ENCODE measurements at places on chromosomes 3 and 15.
A peak's percentile ranks its signal among the peaks of the same experiment; 100 is the strongest.

DNA sequence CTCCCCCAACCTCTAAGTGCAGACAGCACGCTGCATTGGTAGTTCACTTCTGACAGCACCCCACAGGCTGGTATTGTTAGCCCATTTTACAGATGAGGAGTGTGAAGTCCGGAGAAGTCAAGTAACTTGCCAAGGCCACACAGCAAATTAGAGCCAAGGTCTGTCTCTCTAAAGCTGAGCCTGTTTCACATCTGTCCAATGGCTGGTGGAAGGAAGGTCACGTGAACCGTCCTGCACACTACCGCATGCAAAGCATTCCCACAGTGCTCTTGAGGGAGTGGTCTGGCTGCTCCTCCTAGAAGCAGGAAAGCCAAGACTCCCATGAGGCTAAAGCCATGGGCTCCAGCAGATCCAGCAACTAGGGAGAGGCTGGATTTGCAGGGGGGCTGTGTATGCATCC, 50.0 kb downstream of the MGLL start:
- no peak for DNase-seq

GRCh38 chr15:93070551-93071296, 18.3 kb downstream of the RGMA start:
- DNase-seq, result no peak

DNA sequence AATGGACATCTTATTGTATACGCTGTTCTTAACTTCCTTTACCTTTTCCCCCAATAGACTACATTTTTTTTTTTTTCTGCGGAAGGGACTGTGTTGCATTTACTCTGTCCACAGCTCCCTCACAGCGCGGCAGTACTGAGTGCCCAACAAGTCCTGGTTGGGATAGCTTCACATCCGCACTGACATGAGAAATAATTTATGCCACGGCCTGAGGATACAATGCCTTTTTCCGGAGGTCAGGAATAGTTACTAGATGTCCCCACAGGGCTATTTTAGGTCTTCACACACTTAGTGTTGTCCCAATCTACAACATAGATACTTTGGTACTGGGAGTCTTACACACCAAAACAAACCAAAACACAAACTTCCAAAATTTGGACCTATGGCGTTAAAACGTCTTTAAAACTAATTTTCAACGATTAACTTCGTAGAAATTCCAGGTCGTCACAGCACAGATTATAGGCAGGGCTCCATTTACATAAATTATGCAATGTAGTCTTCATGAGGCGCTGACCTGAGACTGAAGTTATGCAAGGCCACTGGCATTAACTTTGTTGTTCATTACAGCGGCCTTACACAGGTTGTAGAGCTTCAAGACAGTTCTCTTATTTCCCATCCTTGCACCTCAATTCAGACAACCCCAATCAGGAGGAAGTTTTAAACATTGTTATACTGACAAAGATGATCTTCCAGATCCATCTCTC, 989 bp upstream of the PPIB start:
- no peak for DNase-seq

DNA sequence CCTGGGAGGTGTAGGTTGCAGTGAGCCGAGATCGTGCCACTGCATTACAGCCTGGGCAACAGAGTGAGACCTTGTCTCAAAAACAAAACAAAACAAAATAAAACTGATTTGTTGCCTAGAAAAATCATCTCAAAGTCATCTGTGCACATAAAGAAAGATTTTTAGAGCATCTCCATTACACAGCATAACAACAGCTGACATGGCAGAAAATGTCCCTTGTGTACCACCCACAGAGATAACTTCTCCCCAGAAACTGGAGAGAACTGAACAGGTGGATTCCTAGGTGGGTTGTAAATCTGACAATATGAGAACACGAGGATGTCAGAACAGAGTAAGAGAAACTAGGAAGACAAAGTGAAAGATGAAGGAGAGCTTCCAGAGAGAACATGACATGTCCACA, 207.5 kb downstream of the SLC9A9 start:
- DNase-seq, result no peak

GRCh38 chr3:8822141-8822540, 52.7 kb upstream of the OXTR start:
- DNase-seq, result no peak

DNA sequence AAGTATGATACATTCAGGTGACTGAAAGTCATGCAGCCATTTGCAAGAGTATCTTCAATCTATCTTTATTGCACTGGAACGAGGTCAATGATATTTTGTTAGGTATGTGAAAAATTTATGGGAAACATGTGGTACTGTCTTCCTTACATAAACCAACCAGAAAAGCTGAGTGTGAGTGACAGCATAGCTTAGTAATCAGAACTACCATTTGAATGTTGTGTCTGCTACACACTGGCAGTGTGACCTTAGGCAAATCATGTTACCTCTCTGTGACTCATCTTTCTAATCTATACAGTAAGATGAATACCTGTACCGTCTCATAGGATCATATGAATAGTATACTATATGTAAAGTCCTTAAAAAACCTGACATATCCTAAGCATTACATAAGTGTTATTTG, 337.9 kb upstream of the IL12A start:
- DNase-seq, result no peak

GRCh38 chr3:150635526-150635925, 32.4 kb downstream of the SELENOT start:
- DNase-seq, result peak; percentile 36

- no peak for DNase-seq
Observed at GRCh38 chr3:171390051-171390941, 69.9 kb downstream of the TNIK start.

DNA sequence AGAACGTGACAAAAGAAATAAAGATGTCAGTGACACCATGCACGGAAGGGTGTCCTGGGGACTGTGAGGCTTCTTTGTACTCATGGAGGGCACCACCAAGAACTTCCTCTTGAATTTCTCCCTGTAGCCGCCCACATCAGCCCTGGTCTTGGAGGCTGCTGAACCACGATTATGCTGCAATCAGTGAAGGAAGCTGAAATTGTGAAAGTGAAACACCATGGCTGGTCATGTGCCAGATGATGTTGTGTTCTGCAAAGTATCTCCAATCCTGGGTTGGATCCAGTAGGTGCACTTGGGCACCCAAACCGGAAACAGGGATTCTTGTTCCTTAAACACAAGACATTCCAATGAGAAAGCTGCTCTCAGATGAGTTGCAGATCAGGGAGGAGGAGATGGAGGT, 104.4 kb upstream of the GOLGA6L6 start:
- no peak for DNase-seq

- DNase-seq, result no peak
Observed at GRCh38 chr3:143896486-143896885, 48.2 kb upstream of the SLC9A9 start.

- DNase-seq, result no peak
Observed at GRCh38 chr15:38130205-38130567, 122.5 kb upstream of the SPRED1 start.

GRCh38 chr15:39720621-39721611, 61.7 kb downstream of the FSIP1 start:
- DNase-seq, result peak; percentile 6

- DNase-seq, result no peak
Observed at GRCh38 chr3:57805674-57806073, 49.6 kb downstream of the SLMAP start.

GRCh38 chr3:42601896-42602581, 1.6 kb downstream of the NKTR start:
- no peak for DNase-seq

DNA sequence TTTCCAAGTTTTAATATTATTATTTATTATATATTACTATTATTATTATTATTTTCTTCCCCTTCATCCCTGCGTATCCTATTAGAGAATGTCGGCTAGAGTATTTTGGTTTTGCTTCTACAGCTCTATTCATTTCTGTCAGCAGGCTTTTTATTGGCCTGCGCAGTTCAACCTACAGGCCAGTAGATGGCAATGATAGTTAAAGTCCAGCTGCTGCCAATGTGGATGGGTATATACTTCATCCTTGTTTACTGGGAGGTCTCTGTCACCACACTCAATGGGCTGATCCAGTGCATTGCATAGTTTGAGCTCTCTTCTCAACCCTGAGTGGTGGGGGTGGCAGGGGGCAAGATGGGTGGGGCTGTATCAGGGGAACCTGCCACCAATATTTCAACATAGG, 799.8 kb downstream of the NSUN3 start:
- DNase-seq, result peak; percentile 5

DNA sequence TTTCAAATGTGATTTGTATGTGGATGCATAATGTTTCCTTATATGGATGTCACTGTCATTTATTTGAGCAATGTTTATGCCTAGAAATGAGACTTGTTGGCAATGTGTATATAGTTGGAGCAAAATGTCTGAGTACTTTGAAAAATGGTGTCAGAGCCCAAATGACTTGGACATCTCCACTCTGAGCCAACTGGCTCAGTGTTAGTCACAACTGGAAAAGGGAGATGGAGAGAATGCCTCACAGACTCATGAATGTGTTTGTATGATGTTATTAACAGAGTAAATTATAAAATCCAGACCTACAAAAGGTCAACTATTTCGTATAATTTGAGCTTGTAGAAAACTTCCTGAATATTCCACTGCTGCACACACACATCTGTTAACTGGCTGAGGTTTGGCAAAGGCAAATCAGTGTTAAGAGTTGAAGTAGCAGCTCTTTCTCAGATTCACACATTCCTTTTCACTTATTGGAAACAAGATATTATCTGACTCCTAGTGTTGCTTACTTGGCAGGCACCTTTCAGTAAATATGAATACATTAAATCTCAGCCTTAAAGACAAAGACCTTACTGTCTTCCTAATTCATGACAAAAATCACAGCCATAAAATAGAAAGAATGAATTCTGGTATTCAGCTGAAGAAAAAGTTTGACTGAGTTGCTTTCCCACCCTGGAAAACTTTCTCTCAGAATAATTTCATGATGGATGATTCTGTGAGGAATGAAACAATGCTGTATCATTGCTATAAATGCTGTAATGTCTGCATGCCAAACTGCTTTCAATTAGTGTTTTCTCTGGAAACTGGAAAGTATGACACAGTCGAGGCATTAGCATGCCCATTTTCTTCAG, 27.0 kb downstream of the ADIPOQ start:
- DNase-seq, result no peak

- DNase-seq, result peak; percentile 58
Observed at GRCh38 chr15:75171408-75171807, 30.3 kb upstream of the C15orf39 start.

DNA sequence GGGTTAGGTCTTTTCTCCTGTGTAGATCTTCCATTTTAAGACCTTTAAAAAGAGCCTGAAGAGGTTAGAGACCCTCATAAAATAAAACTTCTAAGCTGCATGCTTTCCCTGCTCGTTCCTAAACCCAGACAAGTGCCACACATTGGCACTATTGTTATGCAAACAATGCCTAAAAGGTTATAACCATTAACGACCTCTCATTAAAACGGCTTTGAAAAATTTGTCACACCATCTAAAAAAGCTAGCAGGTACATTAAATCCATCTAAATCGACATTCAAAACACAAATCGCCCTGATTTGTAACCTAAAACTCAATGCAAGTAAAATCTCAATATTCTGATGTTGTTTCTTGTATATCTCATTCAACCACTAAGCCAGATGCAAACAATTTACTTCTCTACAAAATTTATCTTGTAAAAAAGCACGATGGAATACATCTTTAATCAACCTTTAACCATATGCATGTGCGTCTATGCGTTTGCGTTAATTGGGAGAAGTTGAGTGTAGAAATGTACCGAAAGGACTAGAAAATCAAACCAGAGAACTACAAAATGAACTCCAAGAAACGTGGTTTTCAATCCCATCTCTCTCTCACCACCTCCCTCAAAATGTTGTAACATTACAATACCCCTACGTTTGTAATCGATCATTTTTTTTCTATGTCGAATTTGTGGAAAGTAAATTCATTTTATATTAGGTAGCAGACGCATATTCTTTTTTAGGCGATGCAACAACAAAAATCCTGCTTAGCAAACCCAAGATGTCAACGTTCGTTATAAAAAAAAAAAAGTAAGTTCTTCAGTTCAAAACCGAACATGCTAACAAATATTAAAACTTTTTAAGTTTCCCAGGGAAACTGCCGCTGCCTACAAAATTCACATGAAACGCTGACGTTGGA, 1.2 kb downstream of the ALDH1A2 start:
- no peak for DNase-seq

GRCh38 chr3:79268422-79268821, 499.4 kb downstream of the ROBO1 start:
- no peak for DNase-seq

GRCh38 chr3:195774917-195775316, 36.8 kb downstream of the MUC4 start:
- peak; percentile 10 for DNase-seq

GRCh38 chr3:151550642-151551041, 89.8 kb upstream of the IGSF10 start:
- DNase-seq, result no peak

DNA sequence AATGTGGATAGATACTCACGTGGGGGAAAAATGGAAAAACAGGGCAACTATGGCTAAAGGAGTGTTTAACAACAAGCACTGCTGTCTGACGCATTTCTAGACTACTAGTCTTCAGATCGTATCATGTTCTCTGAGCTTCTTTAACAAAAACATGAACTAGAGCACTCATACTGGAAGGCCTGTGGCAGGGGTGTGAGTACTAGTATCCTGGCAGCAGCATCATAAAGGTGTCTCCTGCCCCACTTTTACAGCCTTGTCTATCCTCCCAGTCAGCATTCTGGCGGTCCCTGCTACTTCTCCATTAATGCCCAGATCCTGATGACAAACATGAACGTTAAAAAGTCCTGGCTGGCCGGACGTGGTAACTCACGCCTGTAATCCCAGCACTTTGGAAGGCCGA, 4.0 kb downstream of the FMN1 start:
- DNase-seq, result no peak

DNA sequence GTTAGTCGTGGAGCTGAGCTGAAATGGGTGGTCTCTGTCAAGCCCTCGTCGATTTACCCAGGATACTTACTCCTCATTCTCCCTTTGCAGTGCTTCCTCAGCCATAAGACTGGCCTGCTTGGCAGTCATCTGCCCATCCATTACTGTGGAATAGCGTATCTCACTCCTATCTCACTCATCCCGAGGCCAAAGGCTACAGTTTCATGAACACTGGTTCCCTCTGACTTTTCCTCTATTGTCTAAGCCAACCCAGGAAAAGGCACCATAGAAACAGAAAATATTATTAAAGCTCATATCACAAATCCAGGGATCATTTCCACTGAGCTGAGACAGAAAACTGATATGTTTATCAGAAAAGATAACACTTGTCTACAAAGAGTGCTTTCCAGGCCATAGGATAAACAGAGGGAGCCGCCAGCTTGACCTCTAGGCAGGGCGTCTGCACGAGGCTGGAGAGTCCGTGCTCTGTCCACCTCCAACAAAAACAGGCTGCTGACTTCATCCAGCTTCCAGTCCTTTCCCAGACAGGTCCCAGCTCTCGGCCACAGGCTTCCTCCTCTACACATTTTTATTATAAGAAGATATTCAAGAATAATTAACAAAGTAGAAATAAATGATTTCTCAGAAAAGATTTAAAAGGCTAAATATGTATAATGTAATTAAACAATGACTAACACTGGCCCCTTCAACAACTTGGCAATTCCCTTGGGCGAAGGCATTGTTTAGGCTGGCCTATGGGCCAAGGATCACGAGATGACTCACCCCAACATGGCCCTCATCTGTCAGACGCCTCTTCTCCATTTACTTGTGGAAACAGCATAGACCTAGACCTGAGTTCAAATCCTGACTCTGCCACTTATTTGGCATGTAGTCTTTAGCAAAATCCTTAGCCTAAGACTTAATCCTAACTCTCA, 27.4 kb upstream of the BOC start:
- no peak for DNase-seq

GRCh38 chr3:141525814-141526213, 39.0 kb downstream of the RASA2 start:
- no peak for DNase-seq
